CD4-positive, alpha-beta T cell treated with Interleukin-4 for 4 hours (primary cell): ENCODE measurements at places on chromosomes 1 and 21.

- DNase-seq, result no peak
These were observed 1.1 kb downstream of the MIA3 start for GRCh38 chr1:222618880-222619596.

DNA sequence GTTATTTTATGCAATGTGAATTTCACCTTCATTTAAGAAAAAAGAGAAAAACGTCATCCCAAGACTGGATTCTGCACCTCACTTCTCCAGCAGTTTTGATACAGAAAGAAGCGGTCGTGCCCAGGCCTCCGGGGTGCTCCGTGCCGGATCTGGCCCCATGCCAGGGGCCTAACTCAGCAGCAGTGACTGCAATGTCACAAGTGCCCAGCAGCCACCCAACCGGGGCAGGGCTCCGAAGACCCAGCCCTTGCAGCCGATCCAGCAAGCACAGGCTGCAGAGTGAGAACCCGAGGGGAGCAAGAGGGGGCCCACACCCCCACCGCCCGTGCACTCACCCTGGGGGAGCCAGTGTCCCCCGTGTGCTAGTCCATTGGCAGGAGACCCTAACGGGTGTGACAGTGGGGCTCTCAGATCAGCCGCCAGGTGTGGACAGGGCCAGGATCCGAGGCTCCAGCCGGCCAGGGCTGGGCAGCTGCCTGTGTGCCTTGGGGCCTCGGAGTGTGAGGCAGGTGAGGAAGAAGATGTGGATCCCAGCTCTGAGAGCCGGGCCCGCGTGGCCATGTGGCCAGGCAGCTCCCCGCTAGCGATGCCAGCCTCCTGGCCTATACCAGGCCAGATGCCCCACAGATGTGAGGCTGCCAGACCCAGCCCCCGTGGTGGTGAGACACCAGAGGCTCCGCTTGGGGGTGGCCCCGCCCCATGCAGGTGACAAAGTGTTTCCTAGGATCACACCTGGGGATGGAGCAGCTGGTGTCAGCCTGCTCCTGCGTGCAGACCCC is 60.6 kb downstream of the MEGF6 start:
- no peak for DNase-seq

DNA sequence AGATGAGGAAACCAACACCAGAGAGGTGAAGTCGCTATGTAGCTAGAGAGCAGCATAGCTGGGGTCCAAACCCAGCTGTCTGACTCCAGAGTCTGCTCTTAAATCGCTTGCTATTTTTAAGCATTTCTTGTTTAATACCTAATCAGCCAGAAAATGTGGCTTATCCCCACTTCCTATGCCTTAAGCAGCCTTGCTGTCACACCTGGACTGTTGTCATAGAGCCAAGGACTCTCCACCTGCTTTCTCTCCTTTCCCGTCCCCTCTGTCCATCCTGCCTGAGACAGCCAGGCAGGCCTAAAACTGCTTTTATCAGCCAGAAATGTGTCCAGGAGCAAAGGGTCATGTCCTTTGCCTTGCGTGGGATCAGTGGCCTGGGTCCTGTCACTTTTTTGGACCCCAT is 28.3 kb upstream of the EPHA8 start:
- DNase-seq, result no peak

DNA sequence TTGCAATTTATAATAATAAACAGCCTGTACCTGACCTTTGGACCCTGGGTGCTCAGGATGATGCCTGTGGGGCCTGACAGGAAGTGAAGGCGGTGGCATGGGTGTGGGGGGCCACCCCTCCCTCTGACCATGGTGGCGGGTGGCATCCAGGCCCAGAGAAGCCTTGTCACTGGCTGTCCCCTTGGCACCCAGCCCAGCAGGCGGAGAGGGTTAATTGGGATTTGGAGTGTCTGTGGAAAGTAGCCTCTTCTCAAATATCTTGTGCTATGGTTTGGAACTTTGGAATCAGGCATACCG is 20.5 kb downstream of the SOX13 start:
- DNase-seq, result no peak

DNA sequence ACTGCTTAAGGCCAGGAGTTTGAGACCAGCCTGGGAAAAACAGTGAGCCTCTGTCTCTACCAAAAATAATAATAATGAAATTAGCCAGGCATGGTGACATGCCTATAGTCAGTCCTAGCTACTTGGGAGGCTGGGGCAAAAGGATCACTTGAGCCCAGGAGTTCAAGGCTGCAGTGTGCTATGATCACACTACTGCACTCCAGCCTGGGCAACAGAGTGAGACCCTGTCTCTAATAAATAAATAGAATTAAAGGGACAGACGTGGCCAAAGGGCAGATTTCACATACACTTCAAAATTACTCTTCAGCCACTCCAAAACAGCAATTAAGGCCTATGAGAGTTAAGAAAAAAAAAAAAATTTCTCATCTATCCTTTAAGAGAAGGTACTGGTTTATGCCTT is 45.7 kb downstream of the GATAD2B start:
- DNase-seq, result no peak

DNA sequence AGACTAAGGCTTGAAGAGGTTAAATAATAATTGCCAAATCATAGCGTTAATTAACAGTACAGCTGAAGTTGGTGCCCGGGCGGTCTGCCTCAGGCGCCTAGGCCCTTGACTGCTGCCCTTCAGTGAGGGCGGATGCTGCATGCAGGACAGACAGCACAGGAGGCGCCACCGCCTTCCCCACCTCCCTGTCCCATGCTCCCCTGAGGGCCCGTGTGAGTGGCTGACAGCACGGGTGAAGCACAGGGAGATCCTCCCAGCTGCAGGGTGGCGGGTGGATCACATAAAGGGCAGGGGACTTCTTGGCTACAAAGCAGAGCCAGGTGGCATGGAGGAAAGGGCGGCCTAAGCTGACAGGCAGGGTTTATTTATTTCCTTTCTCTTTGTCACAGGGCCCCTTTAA is 49.1 kb downstream of the DDX20 start:
- DNase-seq, result no peak

DNA sequence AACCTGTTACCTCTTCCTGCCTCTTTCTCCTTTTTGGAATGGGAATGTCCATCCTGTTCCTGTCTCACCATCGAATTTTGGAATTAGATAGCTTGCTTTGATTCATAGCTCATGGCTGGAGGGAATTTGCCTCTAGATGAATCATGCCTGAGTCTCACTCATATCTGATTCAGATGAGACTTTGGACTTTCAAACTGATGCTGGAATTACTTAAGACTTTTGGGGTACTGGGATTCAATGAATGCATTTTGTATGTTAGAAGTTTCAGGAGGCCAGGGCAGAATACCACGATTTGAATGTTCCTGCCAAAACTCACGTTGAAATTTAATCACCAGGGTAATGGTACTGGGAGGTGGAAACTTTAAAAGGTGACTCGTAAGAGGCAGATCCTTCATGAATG is 132.4 kb downstream of the DSCAM start:
- no peak for DNase-seq

DNA sequence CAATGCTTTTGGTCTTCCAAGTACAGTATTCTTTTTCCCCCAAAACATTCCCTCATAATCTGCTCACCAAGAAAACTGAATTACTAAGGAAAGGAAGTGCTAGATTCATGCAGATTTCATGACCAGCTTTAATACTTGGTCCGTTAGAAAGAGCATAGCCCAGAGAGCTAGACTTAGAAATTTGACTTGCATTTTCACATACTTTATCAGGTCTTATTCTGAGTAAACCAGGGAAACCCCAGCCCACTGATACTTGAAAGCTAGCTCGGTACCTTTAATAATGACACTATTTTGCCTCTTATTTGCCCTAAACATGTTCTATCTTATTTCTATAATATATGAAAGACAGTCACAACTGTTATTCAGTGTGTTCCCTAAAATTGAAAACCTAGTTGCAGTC is 204.5 kb downstream of the TTLL7 start:
- DNase-seq, result no peak

- no peak for DNase-seq
These were observed 3.5 kb upstream of the BCAN start for GRCh38 chr1:156638189-156638985.

- DNase-seq, result no peak
These were observed 12.6 kb downstream of the TINAGL1 start for GRCh38 chr1:31588751-31589515.

DNA sequence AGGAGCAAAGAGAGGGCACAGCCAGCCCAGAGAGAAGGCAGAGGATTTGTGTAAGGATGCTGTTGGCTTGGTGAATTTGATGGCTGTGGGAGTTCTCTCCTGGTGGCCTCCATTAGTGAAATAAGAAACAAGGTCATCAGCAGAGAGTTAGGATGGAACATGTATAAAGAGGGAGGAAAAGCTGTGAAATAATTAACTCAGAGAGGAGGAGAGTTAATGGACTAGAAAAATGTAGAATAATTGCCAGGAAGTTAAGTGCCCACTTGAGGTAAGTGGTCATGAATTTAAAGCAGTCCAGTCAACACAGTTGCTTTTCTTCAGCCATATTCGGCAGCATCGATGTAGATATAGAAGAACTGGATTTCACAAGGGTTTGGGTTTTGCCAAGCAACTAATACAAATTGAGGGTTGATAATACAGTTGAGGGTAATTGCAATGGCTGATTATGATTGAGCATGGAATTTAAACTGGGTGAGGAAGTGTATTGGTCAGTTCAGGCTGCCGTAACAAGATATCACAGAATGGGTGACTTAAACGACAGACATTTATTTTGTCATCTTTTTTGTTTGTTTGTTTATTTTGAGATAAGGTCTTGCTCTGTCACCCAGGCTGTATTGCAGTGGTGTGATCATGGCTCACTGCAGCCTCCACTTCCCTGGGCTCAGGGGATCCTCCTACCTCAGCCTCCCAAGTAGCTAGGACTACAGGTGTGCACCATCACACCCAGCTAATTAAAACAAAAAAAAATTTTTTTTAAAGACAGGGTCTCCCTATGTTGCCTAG is 31.7 kb upstream of the KLF17 start:
- no peak for DNase-seq

GRCh38 chr1:175130649-175131045 is 61.9 kb downstream of the KIAA0040 start:
- no peak for DNase-seq

GRCh38 chr1:216576234-216576937 is 146.8 kb downstream of the ESRRG start:
- DNase-seq, result no peak

- DNase-seq, result peak; percentile 42
These were observed 89.3 kb downstream of the ITPKB start for GRCh38 chr1:226649780-226650179.

DNA sequence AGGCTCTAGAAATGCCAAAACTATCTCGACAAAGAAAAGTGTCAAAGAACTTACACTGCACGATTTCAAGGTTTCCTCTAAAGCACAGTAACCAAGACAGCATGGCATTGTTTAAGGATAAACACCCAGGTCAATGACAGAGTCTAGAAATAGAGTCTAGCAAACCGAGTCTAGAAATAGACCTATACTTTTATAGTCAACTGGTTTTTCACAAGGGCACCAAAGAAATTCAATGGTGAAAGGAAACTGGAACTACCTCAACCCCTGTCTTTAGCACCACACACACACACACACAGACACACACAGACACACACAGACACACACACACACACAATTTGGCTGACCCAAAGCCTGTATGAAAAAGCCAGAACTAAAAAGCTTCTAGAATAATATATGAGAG is 67.1 kb upstream of the PGBD5 start:
- no peak for DNase-seq

DNA sequence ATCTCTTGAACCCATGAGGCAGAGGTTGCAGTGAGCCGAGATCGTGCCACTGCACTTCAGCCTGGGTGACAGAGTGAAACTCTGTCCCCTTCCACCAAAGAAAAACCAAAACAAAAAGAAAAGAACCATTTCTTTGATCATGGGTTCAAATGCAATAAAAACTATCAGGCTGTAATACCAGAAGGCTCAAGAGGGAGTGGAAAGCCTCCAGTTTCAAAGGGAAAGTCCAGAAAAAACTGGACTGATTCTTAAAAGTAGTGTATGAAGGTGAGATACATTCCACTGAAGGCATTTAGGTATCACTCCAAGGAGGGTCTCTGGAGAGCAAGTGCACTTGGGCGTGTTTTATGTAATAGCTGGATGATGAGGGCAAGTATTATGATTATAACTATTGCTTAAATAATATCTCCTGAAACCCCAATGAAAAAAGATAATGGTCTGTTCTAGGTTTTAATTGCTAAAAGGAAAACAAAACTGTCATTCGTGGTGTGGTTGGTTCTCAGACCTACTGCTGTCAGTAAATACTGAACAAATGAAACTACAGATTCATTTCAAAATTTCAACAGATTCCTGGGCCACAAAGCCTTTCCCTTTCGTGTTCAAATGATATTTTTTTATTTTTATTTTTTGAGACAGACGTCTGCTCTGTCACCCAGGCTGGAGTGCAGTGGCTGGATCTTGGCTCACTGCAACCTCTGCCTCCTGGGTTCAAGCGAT is 6.0 kb upstream of the CAMTA1 start:
- no peak for DNase-seq

DNA sequence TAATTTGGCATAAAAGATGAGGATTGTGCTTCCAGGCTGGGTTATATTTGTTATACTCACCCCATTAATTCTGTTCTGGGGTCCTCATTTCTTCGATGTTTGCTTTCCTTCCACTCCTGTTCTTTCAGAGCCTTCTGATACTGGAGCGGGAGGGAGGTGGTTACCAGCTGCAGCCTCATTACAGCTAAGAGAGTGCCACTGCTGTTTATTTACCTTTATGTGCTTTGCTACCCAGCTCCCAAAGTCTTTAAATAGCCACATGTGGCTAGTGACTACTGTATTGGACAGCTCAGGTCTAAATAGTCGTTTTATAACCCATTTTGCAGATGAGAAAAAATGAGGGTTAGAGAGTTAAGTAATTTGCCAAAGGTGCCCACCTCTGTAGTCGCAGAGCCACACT is 25.1 kb downstream of the PLEKHM2 start:
- DNase-seq, result no peak

DNA sequence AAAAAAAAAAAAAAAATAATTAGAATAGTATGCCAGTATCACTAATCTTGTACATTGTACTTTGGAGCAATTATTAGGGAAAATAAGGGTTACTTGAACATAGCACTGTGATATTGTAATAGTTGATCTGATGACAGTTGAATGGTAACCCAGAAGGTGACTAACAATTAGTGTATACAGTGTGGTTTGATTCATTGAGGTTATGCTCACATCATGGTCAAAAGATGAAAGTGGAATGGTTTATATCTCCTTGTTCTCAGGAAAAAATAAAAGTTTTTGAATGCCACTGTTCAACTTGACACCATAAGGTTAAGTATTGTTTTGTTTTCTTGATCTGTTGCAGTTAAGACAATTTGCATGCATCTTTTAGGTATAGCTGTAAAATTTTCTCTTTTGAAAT is 87.0 kb downstream of the GPR52 start:
- no peak for DNase-seq

GRCh38 chr1:160726498-160727315 is 12.3 kb upstream of the SLAMF7 start:
- DNase-seq, result peak; percentile 80

DNA sequence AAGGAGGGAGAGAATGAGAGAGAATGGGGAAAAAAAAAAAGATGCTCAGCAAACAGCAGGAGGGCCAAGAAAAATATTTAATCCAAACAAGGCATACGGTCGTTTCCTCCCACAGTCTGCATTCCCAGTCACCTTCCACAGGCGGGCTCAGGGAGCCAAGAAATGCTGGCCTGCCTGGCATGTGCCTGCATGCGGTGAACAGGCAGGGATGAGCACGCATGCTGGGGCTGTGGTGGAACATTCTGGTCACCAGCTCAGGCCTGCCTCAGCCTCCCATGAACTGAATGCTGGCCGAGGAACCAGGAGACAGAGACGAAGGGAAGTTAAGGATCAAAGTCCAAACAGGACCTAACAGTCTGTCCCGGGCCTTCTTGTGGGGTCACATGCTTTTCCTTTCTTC is 335.3 kb downstream of the ASTN1 start:
- DNase-seq, result no peak

GRCh38 chr1:17118706-17119075 is 560 bp downstream of the PADI2 start:
- no peak for DNase-seq

GRCh38 chr1:198902655-198903054 is 263.8 kb downstream of the PTPRC start:
- DNase-seq, result no peak
